ENCODE measurements at places on chromosomes 6 and 20. TPM values are rescaled to one million over a fixed set of nuclear protein-coding genes. Genes with fewer than 3 reads are reported as not detected.

Gene TRAPPC3L
- 0.35 TPM for polyA plus RNA-seq

Gene GPR6
- not detected for polyA plus RNA-seq

Gene AHI1
- polyA plus RNA-seq = 66.3 TPM

Gene IL17F
- polyA plus RNA-seq = 0.27 TPM

Gene BTN1A1
- 0.18 TPM for polyA plus RNA-seq

Gene BICRAL
- polyA plus RNA-seq = 15.2 TPM

Gene FOXS1
- polyA plus RNA-seq = 9.2 TPM

Gene FOXP4
- 45.7 TPM for polyA plus RNA-seq

Gene BFSP1
- 4.1 TPM for polyA plus RNA-seq

Gene RPL7L1
- 135 TPM for polyA plus RNA-seq

Gene MTFR2
- 3.4 TPM for polyA plus RNA-seq

Gene PI3
- not detected for polyA plus RNA-seq

Gene DEFB110
- polyA plus RNA-seq = not detected

Gene RSPH4A
- polyA plus RNA-seq = 2.8 TPM

Gene TXLNB
- 1.6 TPM for polyA plus RNA-seq

Gene TFB1M
- 22.7 TPM for polyA plus RNA-seq

Gene STMND1
- polyA plus RNA-seq = 0.36 TPM

Gene ADGRG6
- polyA plus RNA-seq = 36.5 TPM

Gene OR12D1
- not detected for polyA plus RNA-seq

Gene SAMD3
- 1.0 TPM for polyA plus RNA-seq

Gene PDE7B
- polyA plus RNA-seq = 8.1 TPM

Gene ABCC10
- 30.4 TPM for polyA plus RNA-seq

Gene RNF39
- 1.0 TPM for polyA plus RNA-seq

Gene MATN4
- polyA plus RNA-seq = 0.34 TPM

Gene ARFGEF3
- polyA plus RNA-seq = 6.6 TPM

Gene FAM83C
- polyA plus RNA-seq = not detected

Gene BEND3
- polyA plus RNA-seq = 11.8 TPM

Gene JAG1
- polyA plus RNA-seq = 210 TPM

Gene CST7
- polyA plus RNA-seq = 0.38 TPM

Gene PNPLA1
- 3.0 TPM for polyA plus RNA-seq

Gene SNPH
- 3.2 TPM for polyA plus RNA-seq

Gene CEP162
- 16.9 TPM for polyA plus RNA-seq

Gene PNLDC1
- polyA plus RNA-seq = 0.18 TPM

Gene MAFB
- 143 TPM for polyA plus RNA-seq

Gene PXDC1
- 17.3 TPM for polyA plus RNA-seq

Gene PROKR2
- polyA plus RNA-seq = not detected
